Aorta (tissue), 5 donors: ENCODE measurements at places on chromosomes 6 and 20. TPM values are rescaled to one million over a fixed set of nuclear protein-coding genes. Genes with fewer than 3 reads are reported as not detected.

DNA sequence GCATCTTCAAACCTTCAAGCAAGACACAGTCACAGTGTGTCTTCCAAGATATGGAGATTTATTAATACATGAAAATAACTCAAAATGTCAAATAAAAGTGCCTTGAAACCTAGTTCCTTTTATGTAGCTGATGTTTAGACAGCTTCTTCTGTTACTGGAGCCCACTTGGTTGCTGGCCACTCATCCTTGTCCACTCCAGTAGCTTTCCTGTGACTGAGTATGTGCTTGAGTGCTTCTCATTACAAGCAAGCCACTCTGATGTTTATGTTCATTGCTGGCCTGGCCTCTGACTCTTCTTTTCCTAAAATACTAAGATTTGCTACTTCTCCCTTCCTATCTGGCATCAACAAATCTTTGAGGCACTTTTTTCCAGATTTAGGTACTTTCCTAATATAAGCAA is 545.2 kb upstream of the MAN1A1 start:
- no peak overlapping the region for H3K27ac ChIP-seq
- DNase-seq = no peak
- H3K4me3 ChIP-seq = no peak overlapping the region
- no peaks in the 10 kb centered on the region for H3K36me3 ChIP-seq
- no peaks in the 10 kb centered on the region for H3K27me3 ChIP-seq
- H3K4me1 ChIP-seq = no peaks in the 10 kb centered on the region

DNA sequence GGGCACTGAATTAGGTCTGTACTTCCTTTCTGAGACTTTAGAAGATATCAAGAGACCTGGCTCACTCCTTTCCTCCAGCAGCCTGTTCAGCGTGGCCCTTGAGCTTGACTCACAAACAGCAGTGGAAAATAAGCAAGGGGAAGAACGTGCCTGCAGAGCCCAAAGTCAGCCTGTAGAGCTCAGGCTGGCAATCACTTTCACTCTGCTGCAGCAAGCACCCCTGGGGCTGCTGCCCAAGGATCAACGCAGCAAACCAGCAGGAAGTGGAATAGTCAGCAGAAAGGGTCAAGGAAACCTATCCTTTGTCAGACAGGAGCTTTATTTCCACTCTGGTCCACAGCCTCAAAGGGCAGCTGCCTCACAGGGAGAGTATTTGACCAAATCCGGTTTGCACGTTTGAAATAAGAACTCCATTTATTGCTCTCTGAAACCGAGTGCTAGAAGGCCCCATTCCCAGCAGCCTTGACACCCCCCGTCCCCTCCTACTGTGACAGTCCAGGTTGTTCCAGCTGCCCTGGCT is 77.4 kb downstream of the PRDM1 start:
- no peaks in the 10 kb centered on the region for H3K36me3 ChIP-seq
- no peaks in the 10 kb centered on the region for H3K27me3 ChIP-seq
- H3K27ac ChIP-seq = no peak overlapping the region
- no peaks in the 10 kb centered on the region for H3K4me1 ChIP-seq
- H3K4me3 ChIP-seq = no peak overlapping the region

DNA sequence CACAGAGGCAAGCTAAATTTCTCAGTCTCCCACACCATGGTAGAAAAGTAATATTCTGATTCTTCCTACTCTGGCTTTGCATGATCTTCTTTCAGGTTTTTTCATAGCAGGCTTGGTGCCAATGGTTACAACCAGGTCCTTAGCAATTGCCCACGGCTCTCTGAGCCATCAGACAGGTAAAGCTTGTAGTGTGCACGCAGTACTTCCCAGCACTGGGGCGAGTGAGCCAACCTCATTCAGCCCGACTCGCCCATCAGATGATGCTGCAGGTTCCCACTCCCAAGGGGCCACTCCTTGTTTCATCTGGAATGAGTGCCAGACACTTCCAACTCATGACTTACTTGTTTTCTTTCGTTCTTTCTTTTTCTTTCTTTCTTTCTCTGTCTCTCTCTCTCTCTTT is 78.3 kb downstream of the PERP start:
- no peak overlapping the region for H3K27ac ChIP-seq
- no peaks in the 10 kb centered on the region for H3K36me3 ChIP-seq
- DNase-seq = no peak
- no peaks in the 10 kb centered on the region for H3K27me3 ChIP-seq
- H3K4me1 ChIP-seq = no peaks in the 10 kb centered on the region

DNA sequence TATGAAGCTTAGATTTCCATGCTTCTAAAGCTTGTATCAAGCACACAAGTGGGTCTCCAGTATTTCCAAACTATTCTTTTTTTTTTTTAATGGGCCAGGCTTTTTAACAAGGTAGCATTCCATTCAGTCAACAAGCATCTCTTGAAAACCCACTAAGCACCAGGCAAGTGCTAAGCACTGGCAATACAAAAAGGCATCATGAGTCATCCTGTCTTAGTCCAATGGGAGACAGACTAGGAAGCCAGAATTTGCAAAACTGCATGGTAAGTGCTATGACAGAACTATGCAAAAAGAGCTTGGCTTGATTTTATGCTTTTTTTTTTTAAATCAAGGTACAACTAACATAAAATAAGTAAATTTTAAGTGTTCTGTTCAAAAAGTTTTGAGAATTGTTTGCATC is 109.3 kb upstream of the DST start:
- no peaks in the 10 kb centered on the region for H3K36me3 ChIP-seq
- no peaks in the 10 kb centered on the region for H3K27me3 ChIP-seq
- no peak overlapping the region for H3K4me3 ChIP-seq
- no peak for DNase-seq

- no peaks in the 10 kb centered on the region for H3K27me3 ChIP-seq
- no peak overlapping the region for H3K27ac ChIP-seq
- no peak for DNase-seq
- no peak overlapping the region for H3K4me3 ChIP-seq
- no peaks in the 10 kb centered on the region for H3K4me1 ChIP-seq
Measured at GRCh38 chr6:26388014-26388413, 5.1 kb downstream of the BTN2A2 start.

GRCh38 chr6:169650959-169651292 is 50.9 kb downstream of the WDR27 start:
- H3K27ac ChIP-seq = no peak overlapping the region
- no peaks in the 10 kb centered on the region for H3K4me1 ChIP-seq
- DNase-seq = no peak

DNA sequence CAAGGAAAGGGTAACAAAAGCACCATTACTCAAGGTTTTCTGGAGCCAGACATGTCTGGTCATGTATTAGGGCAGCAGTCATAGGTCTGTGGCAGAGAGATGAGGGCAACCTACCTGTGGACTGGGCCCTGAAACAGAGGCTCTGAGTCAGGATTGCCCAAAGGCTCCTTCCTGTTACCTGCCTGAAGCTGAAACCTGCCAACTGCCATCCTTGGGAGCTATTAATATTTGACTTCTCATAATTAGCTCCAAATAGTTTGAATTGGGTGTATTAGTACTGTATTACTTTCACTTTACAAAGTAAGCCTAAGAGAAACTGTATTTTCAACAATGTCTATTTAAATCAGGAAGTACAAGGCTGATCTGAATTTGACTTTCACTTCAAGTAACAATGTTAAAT is 72.0 kb upstream of the TBX18 start:
- DNase-seq = no peak
- H3K36me3 ChIP-seq = no peaks in the 10 kb centered on the region
- no peak overlapping the region for H3K27ac ChIP-seq
- no peaks in the 10 kb centered on the region for H3K27me3 ChIP-seq

- H3K36me3 ChIP-seq = no peaks in the 10 kb centered on the region
- H3K27ac ChIP-seq = no peak overlapping the region
- no peaks in the 10 kb centered on the region for H3K4me1 ChIP-seq
- no peak for DNase-seq
- no peak overlapping the region for H3K4me3 ChIP-seq
Measured at GRCh38 chr6:27970444-27970843, 13.4 kb downstream of the OR2B6 start.

DNA sequence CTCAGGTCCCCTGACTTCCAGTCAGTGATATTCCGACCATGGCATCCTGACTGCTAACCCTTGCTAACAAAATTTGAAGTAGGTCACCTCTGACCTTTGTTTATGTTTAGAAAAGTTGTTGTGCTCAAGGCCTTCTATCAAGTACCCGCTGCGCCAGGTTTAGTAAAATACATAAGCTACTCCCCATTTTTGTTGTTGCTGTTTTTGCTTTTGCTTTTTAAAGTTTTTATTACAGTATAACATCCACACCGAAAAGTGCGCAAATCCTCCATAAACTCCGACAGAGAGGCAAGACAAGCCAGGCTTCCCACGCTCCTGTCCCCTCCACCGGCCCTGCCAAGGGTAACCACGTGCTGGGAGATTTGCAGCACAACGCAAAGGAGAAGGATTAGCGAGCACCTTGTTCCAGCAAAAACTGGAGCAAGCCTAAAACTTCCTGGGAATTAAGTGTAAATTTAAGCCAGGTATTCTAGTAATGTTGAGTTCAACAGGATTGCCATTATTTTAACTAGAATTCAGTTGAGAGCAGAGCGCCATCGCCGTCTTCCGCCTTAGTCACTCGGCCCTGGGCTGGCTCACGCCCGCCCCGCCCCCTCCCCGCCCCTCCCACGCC is 17.8 kb upstream of the HMGN4 start:
- H3K4me3 ChIP-seq = peak overlapping the region; percentile 66
- DNase-seq = peak; percentile 85
- H3K4me1 ChIP-seq = peaks cover 1% of the 10 kb centered on the region

- peak overlapping the region; percentile 61 for H3K27ac ChIP-seq
- no peak overlapping the region for H3K4me3 ChIP-seq
- no peaks in the 10 kb centered on the region for H3K27me3 ChIP-seq
Measured at GRCh38 chr6:31836474-31837368, 9.2 kb downstream of the HSPA1B start.

GRCh38 chr20:44038681-44039123 is 124.0 kb downstream of the TOX2 start:
- no peaks in the 10 kb centered on the region for H3K4me1 ChIP-seq
- H3K27me3 ChIP-seq = no peaks in the 10 kb centered on the region
- no peaks in the 10 kb centered on the region for H3K36me3 ChIP-seq
- DNase-seq = no peak

- H3K27me3 ChIP-seq = no peaks in the 10 kb centered on the region
- no peak overlapping the region for H3K4me3 ChIP-seq
- H3K4me1 ChIP-seq = no peaks in the 10 kb centered on the region
- H3K27ac ChIP-seq = no peak overlapping the region
- H3K36me3 ChIP-seq = no peaks in the 10 kb centered on the region
Measured at GRCh38 chr20:20971810-20972209, 134.3 kb downstream of the LINC00237 start.

GRCh38 chr6:106773522-106773921 is 144.1 kb downstream of the QRSL1 start:
- DNase-seq = no peak
- H3K4me3 ChIP-seq = no peak overlapping the region
- H3K27me3 ChIP-seq = no peaks in the 10 kb centered on the region
- no peaks in the 10 kb centered on the region for H3K36me3 ChIP-seq
- no peaks in the 10 kb centered on the region for H3K4me1 ChIP-seq

DNA sequence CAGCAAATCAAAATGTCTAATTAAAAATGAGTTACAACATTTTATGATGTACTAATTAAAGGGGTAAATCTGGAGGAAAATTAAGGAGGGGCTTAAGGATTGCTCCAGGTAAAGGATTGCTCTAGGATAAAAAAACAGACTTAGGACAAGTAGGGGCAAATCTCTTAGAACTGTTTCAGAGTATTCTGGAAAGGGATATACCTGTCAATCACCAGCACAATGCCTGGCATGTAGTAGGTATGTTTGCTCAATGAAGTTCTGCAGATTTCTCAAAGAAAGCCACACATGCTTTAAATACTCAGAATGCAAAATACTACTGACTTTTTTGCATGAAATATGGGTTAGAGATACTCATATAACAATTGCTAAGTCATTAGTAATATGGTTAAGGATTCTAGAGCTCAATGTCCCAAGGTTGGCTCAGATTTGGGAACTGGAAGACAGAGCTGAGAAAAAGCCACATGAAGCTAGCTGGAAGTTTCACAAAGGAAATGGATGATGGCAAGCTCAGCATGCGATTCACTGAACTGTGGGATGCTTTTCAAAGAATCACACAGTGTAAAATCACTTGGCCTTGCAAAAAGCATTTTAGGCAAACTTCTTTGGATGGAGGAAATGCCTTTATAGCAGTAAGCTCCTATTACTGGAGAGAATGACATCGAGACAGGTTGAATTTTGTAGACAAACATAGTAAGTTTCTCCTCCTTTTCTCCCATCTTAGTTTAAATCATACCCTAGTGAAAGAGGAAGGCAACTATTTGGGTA is 72.8 kb downstream of the MAP3K5 start:
- no peaks in the 10 kb centered on the region for H3K27me3 ChIP-seq
- no peak for DNase-seq
- peak overlapping the region; percentile 32 for H3K27ac ChIP-seq
- peaks cover 2% of the 10 kb centered on the region for H3K4me1 ChIP-seq
- H3K36me3 ChIP-seq = no peaks in the 10 kb centered on the region
- H3K4me3 ChIP-seq = no peak overlapping the region

DNA sequence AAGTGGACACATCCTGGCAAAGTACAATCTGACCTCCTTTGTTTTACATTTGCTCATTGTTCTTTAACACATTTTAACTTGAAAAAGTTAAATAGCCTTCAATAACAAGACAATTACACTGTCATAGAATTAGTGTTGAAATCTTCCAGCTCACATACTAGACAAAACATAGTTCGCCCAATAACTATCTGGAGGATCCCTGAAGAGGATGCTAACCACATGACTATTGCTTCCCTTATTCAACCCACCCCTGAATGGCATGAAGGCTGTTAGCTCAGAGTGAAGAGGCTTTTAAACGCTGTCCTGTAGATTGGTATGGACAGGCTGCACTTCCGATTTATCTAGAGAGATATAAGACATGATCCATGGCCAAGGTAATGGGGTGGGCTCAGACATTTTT is 15.0 kb upstream of the DSE start:
- H3K4me1 ChIP-seq = peaks cover 4% of the 10 kb centered on the region
- no peak overlapping the region for H3K4me3 ChIP-seq
- no peak overlapping the region for H3K27ac ChIP-seq
- H3K36me3 ChIP-seq = no peaks in the 10 kb centered on the region
- no peaks in the 10 kb centered on the region for H3K27me3 ChIP-seq

DNA sequence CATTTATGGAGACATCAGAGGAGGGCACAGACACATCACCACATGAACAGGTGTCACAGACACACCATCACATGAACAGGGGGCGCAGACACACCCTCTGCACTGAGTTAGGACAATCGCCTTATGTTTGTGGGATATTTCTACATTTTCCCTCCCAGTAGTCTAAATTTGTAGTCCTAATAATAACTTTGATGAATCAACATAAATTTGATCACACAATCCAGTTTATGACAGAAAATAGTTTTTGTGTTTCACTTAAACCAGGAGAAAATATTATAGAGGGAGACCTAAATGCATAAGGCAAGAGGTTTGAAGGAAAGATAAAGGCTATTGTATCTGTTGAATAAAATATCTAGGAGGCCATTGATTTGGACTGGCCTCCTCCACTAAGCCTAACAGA is 195.7 kb downstream of the GPX5 start:
- no peaks in the 10 kb centered on the region for H3K27me3 ChIP-seq
- H3K27ac ChIP-seq = no peak overlapping the region
- no peak overlapping the region for H3K4me3 ChIP-seq
- H3K36me3 ChIP-seq = no peaks in the 10 kb centered on the region
- no peak for DNase-seq
- H3K4me1 ChIP-seq = peaks cover 2% of the 10 kb centered on the region

MDN1 gene
- 30.8 TPM for total RNA-seq

EDN1 gene
- 3.4 TPM for total RNA-seq

COL21A1 gene
- 39.3 TPM for total RNA-seq

SLC17A3 gene
- not detected for total RNA-seq

VARS1 gene
- 49.6 TPM for total RNA-seq
